ENCODE measurements at places on chromosomes 7 and 10. TPM values are rescaled to one million over a fixed set of nuclear protein-coding genes. Genes with fewer than 3 reads are reported as not detected.
A peak's percentile ranks its signal among the peaks of the same experiment; 100 is the strongest.

Gene FOXL3
- total RNA-seq, result not detected

- DNase-seq, result peak; percentile 60
These were observed 166.2 kb downstream of the CPEB3 start for GRCh38 chr10:92124616-92125143.

- no peak for DNase-seq
These were observed 254.8 kb downstream of the MAD1L1 start for GRCh38 chr7:1977876-1978441.

- DNase-seq, result no peak
These were observed 6.8 kb upstream of the ASB15 start for GRCh38 chr7:123594813-123595241.

Gene CNTNAP2
- 2.6 TPM for total RNA-seq

DNA sequence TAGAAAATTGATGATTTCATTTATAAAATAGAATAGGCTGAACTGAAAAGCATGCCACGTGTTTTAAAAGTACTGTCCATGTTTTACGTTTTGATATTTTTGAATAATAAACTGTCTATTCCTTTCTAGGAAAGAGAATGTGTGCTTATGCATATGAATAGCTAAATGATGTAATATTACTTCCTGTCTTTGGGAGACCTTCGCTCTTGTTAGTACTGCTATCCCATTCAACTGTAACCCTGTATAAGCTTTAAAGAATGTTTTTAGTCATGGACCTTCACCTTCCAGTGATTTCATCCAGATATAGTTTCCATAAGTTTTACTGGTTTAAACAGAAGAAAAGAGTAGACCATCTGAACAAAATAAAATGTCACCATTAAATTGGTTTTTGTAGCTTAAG lies 274.4 kb upstream of the SEMA3A start:
- DNase-seq, result no peak

Gene LIPK
- total RNA-seq, result not detected

- no peak for DNase-seq
These were observed 7.9 kb upstream of the ZFYVE27 start for GRCh38 chr10:97729014-97729413.

DNA sequence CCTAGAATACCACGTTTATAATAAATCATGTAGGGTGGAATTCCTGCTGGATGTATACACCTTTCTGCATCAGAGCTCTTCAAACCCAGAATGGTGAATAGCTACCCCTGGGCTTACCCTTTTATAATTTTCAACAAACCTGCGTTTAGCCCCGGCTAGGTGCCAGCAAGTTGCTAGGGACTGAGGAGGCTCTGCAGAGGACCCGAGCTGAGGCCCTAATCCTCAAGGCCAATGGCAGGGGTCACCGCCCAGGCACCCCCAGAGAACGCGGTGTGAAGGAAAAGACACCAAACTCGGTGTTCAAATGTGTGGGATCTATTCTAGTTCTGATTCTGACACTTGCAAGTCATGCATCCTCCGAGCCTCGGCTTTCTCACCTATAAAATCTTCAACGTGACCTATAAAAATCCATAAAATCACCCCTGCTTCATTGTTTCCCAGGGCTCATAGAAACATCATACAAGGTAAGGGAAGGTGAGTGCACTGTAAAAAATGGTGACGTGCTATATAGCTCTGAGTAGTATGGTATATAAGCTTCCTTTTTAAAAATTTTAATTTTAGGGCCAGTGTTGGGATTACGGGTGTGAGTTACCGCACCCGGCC lies 2.5 kb upstream of the ANXA11 start:
- no peak for DNase-seq

GRCh38 chr7:80475383-80475782 lies 36.5 kb downstream of the GNAT3 start:
- no peak for DNase-seq

DNA sequence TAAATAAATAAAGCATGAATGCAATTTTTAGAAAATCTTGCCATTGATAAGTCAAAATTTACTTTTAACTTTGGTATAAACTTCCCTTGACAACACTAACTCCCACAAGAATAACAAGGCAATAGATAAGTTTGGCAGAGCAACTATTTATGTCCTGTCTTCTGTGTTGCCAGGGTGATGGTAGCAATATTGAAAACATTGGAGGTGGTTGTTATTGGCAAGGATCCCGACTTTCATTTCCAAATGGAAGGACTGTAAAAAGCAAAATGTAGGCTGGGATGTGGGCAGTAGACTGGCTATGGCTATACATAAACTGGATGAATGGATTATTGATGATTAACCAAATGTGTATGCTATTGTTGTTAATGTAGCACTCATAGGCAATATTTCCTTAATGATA lies 134.9 kb upstream of the CACNA2D1 start:
- no peak for DNase-seq

DNA sequence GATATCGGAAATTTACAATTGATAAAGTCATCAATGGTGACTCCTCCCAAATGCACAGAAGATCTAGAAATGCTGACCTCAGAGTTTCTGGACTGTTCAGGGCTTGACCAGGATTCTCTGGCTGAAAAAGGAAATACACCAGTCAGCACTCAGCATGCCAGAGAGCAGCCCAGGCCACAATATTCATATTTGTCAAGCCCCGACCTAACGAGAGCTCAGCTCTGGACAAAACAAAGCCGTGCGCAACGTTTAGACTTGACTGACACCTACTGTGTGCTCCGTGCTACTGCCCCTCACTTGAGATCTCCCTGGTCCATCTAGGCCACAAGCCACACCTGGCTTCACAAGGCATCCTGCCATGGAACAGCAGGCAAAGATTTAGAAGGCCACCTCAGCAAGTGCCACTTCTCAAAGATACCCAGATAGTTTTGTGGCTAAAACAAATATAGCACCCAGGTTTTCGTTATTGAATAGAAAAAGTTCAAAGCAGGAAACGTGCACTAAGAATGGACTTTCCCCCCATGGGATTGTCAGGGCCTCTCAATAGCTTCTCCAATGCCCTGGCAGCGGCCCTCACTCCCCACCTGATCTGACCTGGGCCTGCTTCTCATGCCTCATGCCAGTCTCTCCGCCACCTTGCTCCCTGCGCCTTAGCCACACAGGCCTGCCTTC lies 218.3 kb downstream of the FAM107B start:
- DNase-seq, result no peak

Gene TMEM225B
- total RNA-seq, result 1.6 TPM

DNA sequence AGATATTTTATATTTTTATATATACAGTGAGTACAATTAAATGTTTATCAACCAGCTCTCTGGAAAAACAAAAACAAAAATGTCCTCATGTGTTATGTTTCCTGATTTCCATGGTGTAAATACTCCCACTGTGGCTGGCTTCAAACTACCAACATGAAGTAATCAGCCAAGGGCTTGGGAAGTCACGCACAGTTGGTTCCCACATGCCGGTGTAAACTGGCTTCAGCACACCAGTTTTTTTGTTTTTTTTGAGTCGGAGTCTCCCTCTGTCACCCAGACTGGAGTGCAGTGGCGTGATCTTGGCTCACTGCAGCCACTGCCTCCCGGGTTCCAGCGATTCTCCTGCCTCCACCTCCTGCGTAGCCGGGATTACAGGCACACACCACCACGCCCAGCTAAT lies 11.8 kb downstream of the OSBPL3 start:
- no peak for DNase-seq

DNA sequence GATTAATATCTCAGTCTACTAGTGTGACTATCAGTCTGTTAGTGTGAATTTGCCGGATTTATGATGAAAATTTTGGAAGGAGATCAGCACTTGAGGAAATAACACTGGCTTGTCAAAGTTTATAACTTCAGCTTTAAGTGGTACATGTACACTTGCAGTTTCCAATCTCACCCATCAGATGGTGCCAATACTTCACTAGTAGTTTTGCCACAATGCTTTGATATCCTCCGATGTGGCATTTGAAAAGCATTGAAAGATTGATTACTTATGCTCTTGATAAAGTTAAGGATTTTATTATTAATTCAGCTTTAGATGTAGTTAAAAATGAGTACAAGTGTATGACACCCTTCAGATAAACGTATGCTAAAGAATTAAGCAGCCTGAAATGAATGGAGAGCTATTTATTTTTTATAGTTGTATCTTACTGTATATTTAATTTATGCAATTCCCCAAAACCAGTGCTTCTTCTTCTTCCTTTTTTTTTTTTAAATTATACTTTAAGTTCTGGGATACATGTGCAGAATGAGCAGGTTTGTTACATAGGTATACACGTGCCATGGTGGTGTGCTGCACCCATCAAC lies 98.2 kb downstream of the ANLN start:
- peak; percentile 33 for DNase-seq

- no peak for DNase-seq
These were observed 1.1 kb downstream of the GRB10 start for GRCh38 chr7:50781381-50782293.

DNA sequence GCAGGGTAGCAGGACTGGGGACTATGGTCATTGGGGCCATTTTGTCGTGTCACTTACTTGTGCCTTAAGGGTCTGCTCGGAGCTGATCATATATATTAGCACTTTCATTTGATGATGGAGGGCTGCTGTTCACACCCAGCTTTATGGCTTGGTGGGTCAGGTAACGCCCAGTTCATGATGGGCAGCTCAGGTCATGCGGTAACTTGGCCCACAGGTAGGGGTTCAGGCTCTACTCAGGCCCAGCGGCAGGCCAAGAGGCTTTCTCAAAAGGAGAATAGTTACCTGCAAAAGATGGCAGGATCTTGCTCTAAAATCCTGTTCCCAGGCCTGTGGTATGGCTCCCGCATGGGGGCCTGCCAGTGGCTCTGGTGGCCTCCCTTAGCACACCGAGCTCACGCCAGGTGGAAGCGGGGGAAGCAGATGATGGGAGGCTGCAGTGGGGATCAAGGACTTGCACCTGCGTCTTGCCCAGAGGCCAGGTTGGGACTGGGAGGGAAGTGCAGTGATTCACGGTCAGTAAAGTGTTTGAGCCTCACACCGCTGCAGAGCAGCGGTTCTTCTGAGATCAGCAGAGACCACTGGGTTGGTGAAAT lies 109.5 kb downstream of the ADCY1 start:
- no peak for DNase-seq

Gene FKBP6
- not detected for total RNA-seq

DNA sequence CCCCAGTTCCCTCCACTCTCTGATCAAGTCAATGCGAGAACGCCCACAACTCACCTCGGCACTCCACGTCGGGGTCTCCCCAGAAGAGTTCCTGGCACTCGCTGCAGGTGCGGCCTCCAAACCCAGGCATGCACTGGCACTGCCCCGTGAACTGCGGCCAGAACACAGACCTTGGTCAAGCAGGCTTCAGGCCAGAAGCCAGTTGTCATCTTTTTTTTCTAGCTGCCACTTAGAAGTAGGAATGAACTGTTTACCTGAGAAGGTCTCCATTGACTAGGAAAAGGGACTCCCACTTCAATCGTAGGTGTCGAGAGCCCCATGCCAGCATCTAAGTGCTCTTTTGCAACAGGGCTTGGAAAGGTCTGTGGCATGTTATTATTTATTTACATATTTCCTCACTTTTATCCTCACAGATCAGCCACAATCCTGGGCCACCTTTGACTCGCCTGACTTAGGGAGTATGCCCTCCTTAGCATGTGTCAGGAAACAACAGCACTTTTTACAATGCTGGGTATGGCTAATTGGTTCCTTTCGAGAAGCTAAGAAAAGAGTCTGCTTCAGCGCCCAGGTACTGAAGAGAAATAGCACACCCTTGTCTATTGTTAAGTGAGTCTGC lies 51.7 kb downstream of the LAMB1 start:
- peak; percentile 59 for DNase-seq

DNA sequence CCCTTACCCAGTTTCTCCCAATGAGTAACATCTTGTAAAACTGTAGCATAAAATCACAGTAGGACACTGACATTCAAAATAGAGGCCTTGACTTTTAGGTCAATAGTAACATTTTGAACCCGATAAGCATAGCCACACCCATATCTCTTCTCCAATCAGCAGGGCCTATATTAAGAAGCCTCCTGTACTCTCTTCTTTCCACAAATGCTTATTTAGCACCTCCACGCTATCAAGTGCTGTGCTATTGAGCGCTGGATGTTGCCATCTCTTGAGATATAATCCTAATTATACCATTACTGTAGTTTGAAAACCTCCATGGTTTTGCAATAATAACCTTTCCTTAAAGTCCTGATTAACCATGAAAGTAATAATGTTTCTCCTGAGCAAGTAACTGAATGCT lies 40.1 kb upstream of the CBLL1 start:
- no peak for DNase-seq

Gene IL6
- 0.42 TPM for total RNA-seq

- no peak for DNase-seq
These were observed 28.9 kb upstream of the DDC start for GRCh38 chr7:50594136-50594535.

DNA sequence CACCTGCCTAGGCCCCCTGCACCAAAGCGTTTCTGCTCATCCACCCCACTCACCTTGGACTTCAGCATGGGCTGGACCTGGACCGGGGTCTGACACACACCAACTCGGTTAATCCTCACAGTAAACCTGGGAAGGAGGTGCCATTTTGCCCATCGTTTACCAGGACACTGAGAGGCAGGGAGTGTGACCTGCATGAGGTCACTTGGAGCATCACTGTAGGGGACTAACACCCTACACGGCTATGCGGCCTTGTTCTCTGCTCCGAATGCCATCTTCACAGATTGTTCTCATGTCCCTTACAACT lies 33.0 kb downstream of the ANKRD16 start:
- DNase-seq, result no peak

Gene PLCE1
- 1.9 TPM for total RNA-seq

- peak; percentile 37 for DNase-seq
These were observed 554.4 kb downstream of the PTPRN2 start for GRCh38 chr7:158033196-158033595.

DNA sequence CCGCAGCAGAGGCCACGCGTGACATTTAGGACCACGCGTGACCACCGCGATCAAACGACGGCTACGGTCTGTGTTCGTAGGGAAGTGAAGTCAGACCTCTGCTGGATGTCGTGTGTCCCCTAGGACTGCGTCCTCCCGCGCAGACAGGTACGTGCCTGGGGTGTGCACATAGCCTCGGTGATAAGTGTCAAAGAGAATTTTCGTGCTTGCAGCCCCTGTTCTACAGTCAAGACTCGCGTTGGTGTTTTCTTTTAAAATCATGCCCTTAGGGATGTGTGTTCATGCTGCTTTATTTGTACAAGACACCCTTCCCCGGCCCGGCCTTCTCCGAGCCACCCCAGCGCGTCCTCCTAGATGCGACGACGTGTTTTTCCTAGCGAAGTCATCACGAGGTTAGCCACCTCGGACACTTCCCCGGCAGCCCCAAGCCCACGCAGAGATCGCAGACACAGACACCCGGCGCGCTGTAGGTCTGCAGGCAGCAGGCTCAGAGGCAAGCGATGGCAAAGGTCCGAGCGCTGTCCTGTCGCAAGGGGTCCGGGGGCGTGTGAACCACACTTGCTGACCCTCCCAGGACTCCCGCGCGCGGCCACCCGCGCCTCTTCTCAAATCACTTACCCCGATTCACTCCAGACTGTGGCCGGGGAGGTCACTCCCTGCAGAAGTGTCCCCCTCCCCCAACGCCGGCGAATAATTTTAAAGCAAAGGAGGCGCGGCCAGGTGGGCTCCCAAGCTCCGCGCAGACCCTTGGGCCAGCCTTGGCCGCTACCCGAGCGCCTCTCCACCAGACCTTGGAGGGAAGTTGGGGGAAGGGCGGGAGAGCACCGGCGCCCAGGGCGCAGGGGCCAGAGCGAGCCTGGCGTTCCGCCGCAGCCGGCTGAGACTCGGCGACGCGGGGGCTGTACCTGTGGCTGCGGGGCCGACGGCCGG lies 552 bp downstream of the MKX start:
- peak; percentile 14 for DNase-seq

Gene ZNF485
- 3.2 TPM for total RNA-seq

GRCh38 chr10:83934062-83934461 lies 205.2 kb upstream of the GHITM start:
- DNase-seq, result no peak

Gene SPDYE5
- total RNA-seq, result not detected

Gene FGFR2
- total RNA-seq, result 29.7 TPM
